ENCODE measurements at places on chromosomes 1 and 21.
A peak's percentile ranks its signal among the peaks of the same experiment; 100 is the strongest.

- DNase-seq = no peak
Measured at GRCh38 chr1:13775459-13775858, 75.5 kb downstream of the PRDM2 start.

- no peak for DNase-seq
Measured at GRCh38 chr1:198903203-198903602, 264.4 kb downstream of the PTPRC start.

DNA sequence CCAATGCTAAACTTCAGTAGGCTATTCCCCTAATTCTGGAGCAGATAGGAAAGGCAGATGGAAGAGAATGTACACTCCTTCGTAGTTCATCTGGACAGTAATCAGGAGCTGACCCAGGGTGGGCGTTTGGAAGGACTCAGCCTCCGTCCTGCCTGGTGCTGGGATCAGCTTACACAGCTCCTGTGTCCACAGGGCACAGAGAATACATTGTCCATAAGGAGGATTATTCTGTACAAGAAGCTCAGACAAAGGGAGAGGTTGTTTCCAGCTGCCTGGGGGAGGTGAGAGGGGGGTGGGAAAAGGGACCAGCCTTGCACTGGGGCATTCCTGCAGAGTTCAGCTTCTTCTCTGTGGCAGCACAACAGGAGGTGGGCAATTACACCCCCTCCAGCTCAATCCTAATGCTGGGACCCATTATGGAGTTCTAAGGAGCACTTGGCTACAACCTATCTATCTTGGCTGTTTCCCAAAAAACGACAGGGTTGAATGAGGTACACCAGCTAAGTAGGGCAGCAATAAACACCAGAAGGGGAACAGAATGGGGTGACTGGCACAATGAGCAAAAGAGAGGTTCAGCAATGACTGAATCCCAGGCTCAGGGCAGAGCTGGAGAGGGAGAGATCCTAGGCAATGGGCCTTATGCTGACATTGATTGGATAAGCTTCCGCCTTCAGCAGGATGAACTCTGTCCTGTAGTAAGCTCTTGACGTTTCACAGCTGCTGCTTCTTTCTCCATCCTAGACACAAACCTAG, 7.4 kb downstream of the MED8 start:
- DNase-seq = no peak

- peak; percentile 20 for DNase-seq
Measured at GRCh38 chr1:101567582-101568189, 330.9 kb downstream of the S1PR1 start.

- DNase-seq = no peak
Measured at GRCh38 chr1:225437710-225438437, 10.0 kb upstream of the LBR start.

GRCh38 chr1:24157918-24158481, 15.1 kb upstream of the IL22RA1 start:
- no peak for DNase-seq

DNA sequence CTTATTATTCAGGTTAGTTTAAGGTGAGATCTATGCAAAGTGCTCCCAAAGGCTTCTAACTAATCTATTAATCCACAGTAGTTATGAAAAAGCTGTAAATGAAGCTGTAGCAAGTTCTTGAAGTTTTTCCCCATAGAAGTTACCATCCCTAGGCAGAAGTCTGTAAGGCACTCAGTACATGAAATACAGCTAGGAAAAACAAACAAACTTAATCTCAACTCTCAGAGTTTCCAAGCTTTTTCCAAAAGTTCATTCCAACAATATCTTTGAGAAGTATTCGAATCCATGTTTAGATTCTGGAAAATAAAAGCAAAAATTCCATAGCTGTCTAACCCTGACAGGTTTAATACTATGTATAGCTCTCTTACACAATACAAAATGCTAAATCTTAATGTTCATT, 41.2 kb downstream of the SORT1 start:
- no peak for DNase-seq

DNA sequence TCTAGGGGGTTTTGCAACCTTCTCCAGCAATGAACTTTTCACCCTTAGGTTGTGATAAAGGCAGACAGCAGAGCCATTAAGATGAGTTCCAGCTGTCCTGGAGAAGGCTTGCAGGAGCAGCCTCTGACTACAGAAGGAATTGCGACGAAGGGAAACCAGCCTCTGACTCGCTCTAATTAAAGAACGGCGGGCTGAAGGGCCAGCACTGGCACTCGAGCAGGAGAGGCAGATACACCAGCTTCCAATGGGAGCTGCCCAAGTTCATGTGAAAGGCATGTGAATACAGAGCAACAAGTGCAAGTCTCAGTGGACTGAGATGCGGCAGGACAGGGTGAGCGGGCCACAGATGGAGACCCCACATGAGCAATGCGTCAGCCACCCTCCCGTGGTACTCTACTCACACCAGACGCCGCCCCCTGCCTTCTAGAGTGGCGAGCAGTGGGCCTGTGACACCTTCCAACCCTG, 15.7 kb downstream of the RCC2 start:
- no peak for DNase-seq

GRCh38 chr1:97383797-97384196, 537.0 kb downstream of the DPYD start:
- DNase-seq = no peak

GRCh38 chr1:161162806-161163205, 3.4 kb upstream of the PPOX start:
- no peak for DNase-seq

DNA sequence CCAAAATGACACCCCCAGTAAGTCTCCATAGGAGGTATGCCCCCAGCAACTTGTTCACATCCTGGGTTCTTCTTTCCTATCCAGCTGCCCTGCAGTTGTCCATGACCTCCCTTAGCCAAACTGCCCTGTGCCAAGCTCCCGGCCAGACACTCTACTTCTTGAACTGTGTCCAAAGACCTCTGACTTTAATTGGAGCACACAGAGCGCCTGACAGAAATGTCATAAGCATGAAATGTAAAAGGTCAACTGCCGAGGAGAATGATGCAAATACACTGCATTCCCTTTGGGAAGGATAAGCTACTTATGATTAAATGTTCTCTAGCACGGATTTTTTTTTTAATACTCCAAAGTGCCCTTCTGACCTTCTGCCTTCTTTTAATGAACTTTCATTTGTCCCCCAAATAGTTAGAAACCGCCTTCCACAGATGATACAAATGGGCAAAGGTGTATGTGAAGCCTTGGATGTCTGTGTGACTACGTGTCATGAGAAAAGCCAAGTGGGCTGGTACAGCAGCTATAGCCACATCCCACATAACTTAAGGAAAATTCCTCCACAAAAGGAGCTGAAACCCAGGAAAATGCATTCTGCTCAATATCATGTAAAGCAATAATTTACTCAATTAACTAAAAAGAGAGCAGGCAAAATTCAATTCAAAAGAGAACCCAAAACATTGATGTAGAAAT, 26.8 kb downstream of the PALMD start:
- no peak for DNase-seq

DNA sequence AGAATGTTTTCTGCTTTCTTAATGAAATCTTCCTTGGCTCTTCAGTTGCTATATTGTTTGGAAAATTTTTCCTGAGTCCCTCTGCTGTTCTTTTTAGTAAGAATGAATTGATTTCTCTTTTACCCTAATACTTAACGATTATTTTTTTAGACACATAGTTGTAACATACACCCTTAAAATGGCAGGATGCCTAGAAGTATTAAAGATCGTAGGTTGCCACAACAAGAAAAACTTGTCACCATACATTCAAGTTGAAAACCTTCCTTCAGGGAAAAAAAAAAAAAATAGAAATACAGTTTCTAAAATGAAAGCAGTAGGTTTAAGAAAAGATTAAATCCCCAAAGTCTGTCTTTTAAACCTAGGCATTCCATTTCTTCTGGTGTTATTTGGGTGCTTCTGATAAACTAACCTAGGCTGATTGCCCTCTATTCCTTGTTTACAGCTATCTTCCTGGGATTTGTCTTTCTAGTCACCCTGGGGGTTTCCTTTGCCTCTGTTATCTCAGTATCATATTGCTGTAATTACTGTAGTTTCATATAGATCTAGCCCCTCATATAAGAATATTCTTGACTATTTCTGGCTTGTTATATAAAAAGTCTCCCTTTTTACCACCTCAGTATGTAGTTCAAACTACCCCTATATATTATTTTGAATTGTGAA, 16.8 kb downstream of the SUCO start:
- DNase-seq = no peak

- no peak for DNase-seq
Measured at GRCh38 chr1:147635342-147635741, 35.0 kb downstream of the ACP6 start.

- no peak for DNase-seq
Measured at GRCh38 chr1:94284476-94284875, 47.1 kb upstream of the ARHGAP29 start.

GRCh38 chr1:59557549-59557885, 257.2 kb upstream of the HOOK1 start:
- no peak for DNase-seq

DNA sequence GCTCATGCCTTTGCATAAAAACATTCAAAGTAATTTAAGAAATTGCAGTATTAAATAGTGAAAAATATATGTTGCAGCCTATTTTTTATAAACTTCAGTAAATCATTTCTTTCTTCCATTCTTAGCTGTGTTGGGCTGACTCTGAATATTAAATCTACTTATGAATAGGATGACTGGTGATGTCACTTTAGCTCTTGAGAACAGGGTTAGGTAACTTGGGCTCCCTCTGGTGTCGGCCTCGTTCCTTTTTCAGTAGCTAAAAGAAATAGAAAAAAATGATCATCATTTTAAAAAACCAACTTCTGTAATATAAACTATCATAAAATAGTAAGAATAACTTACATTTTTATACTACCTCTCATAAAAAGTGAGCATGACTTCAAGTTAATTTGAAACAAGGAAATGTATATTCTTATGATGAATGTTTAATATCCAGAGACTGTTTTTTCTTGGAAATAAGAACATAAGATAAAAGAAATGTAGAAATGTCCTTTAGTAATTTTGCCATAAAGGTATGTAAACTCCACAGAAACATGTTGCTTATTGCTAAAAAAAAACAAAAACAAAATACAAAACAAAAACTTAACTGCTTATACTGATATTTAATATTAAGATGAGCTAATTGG, 26.8 kb upstream of the NCAM2 start:
- no peak for DNase-seq

DNA sequence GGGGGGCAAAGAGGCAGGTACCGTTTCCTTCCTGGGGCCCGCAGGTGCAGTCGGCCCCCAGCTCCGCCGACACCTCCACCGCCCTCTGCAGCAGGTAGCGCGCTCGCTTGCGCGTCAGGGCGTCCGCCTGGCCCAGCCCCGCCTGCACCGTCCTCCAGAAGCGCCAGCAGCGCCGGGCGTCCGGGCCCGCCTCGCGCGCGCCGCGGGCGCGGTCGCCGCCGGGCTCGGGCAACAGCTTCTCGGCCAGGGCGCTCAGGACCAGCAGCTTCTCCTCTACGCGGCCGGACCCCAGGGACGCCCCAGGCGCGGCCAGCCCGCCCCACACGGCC, 863 bp downstream of the TARBP1 start:
- DNase-seq = peak; percentile 61

- DNase-seq = peak; percentile 49
Measured at GRCh38 chr1:115595279-115596079, 46.3 kb upstream of the VANGL1 start.

- DNase-seq = no peak
Measured at GRCh38 chr1:155069551-155070157, 6.1 kb downstream of the EFNA4 start.

GRCh38 chr21:45350206-45350854, 54.6 kb upstream of the COL18A1 start:
- DNase-seq = no peak

DNA sequence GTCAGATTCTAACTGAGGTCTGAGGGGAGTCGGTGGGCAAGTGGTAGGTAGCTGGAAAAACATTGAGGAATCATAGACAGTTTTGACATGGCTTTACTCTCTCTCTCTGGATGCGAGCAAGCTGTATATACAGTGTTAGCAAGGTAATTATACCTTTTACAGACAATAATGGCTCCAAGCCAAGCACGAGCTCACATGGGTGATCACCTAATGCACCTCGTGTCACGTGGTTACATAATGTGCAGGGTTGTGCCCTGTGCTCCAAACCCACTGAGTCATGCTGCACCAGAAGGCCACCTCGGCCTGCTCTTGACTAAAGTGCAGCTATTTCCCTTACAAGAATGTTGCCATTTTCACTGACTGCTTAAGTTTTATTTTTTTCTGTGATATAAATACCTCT, 7.6 kb upstream of the CLCA2 start:
- no peak for DNase-seq

- DNase-seq = no peak
Measured at GRCh38 chr21:17295997-17296396, 216.8 kb upstream of the CXADR start.

- DNase-seq = no peak
Measured at GRCh38 chr1:213724640-213725536, 262.9 kb upstream of the PROX1 start.
